ENCODE measurements at places on chromosomes 12 and 14.
A peak's percentile ranks its signal among the peaks of the same experiment; 100 is the strongest.

GRCh38 chr14:20179218-20179617 lies 11.5 kb upstream of the OR11G2 start:
- peak; percentile 34 for DNase-seq

- DNase-seq, result no peak
These were observed 68.6 kb downstream of the MARK3 start for GRCh38 chr14:103453791-103454190.

DNA sequence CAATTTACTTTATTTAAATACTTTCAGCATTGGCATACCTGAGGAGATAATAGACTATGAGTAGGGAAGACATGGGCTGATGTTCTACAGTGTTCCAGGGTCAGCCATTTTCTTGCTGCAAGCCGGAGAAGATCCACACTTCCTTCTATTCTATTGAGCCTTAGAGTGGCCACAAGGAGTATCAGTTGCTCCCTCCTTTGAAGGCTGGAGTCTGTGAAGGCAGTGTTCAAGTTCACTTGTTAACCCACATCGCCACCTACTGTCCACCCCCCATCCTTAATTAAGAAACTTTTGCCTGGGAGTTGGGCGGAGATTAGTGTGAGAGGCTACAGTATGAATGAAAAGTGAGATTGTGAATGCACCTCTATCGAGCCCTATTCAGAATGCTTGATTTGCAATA lies 666.6 kb downstream of the NRXN3 start:
- peak; percentile 82 for DNase-seq

GRCh38 chr12:96623155-96623554 lies 133.8 kb downstream of the CFAP54 start:
- DNase-seq, result no peak

DNA sequence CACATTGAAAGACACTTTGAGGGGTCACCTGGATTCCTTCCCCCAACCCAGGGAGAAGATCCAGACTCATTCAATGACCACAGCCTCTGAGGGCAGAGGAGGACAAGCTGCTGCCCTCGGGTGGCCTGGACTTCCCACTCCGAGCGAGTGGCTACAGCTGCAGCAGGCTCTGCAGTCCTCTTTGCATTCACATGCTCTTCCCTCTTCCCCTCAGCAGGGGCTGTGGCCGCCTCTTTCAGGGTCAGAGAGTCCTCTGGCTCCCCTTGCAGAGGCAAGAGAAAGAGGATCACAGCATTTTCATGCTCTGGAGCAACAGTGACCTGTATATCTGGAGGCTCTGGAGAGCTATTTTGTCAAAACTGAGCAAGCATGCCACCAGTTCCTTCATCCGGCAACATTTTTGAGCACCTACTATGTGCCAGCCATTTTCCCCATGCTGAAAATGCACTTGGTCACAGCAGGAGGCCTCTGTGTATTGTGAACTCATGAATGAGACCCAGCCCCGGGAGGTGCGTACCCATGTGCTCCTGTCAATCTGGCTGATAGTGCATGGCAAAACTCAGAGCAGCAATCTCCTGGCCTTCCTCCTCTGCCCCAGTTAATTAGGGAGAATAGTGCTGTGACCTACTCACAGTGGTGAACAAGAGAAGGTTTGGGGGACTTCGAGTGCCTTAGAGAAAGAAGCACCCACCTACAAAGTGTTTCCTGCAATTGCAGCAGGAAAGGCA lies 42.9 kb upstream of the KCNA5 start:
- no peak for DNase-seq

- no peak for DNase-seq
These were observed 42.4 kb downstream of the TMEM30B start for GRCh38 chr14:61238611-61239245.

DNA sequence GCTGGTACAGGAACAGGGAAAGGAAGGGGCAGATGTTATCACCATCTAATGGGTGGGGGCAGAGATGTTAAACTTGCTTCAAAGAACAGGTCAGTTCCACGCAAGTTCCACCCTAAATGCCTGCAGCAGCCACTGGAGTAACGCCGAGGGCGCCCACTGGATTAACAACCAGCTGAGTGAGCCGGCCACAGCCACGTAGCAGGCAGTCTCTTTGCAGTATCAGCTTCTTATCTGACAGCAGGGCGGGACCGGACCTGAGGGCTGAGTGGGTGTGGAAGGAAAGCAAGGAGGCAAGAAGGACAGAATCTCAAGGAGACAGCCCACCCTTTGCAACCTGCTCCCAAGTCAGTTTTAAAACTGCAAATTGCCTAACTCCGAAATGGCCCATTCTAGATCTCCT lies 38.4 kb upstream of the FOXN3 start:
- DNase-seq, result no peak

GRCh38 chr12:6204533-6205143 lies 4.4 kb downstream of the CD9 start:
- no peak for DNase-seq

DNA sequence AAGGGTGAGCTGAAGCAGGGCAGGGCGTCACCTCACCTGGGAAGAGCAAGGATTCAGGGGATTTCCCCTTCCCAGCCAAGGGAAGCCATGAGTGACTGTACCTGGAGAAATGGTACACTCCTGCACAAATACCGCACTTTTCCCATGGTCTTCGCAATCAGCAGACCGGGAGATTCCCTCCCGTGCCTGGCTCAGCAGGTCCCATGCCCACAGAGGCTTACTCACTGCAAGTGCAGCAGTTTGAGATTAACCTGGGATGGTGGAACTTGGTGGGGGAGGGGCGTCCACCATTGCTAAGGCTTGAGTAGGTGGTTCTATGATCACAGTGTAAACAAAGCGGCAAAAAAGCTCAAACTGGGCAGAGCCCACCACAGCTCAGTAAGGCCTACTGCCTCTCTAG lies 11.0 kb upstream of the DHRS4 start:
- no peak for DNase-seq

- DNase-seq, result no peak
These were observed 13.1 kb downstream of the KRT85 start for GRCh38 chr12:52354200-52354599.

DNA sequence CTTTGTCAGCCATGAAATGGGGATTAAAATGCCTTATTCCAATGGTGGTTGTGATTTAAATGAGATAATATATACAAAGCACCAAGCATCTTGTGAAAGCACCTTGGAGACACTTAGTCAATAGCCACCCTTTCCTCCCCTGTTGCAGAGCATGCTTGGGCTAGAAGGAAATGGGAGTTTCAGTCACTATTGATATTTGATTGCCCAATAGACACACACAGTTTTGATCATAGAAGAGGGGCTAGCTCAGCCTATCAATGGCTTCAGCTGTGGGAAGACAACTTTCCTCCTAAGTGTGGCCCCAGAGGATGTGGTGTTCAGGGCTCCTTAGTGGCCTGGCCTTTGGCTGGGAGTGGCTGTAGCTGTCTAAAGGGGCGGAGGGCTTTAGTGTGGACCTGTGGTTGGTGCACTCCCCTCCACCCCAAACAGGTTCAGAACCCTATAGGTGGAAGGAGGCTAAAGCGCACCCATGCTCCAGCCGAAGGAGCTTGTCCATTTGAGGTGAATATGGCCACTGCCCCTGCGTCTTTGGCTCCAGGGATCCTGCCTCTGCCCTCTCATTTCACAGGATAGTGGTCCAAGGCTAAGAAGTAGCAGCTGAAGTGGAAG lies 132.3 kb downstream of the TMEM30B start:
- DNase-seq, result no peak

DNA sequence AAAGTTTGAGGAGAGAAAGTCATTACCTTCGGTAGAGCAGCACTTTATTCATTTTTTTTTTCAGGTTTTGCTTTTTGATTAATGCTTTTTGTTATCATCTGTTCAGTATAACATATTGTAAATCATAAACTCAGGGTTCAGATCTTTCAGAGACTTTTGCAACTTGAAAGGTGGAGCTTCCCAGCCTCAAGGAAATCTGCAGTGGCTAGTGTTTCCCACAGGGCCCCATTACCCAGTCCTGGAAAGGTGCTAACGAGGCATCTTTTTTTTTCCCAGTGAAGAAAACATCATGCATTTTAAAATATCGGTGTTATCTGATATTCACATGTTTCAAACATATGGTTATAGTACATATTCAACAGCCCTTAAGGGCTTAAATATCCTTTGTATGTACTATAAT lies 74.0 kb downstream of the HMGA2 start:
- no peak for DNase-seq

DNA sequence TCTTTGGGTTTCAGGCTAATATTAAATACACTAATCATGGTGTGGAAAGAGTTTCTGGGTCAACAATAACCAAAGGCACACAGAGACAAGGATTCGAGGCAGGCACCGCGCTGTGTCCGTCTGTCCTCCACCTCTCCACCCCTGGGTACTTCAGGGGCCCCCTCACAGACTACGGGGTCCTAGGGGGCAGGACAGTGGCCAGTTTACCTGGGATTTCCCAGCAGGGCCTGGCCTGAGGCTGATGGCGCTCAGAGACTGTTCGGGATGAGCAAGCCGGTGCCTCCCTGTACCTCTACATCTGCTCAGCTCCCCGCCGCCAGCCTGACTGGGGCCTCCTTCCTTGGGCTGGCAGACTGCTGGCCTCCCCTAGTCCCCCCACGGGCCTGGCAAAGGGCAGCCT lies 18.1 kb upstream of the EIF5 start:
- DNase-seq, result no peak

DNA sequence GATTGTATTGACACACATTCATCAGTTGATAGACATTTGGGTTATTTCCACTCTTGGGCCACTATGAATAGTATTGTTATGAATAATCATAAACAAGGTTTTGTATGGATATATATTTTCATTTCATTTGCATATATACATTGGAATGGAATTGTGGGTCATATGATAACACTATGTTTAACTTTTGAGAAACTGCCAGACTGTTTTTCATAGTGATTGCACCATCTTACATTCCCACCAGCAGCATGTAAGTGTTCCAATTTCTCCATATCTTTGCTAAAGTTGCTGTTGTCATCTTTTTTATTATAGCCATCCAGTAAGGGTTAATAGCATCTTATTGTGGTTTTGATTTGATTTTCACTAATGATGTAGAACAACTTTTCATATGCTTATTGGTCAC lies 198.5 kb upstream of the PPFIA2 start:
- no peak for DNase-seq

DNA sequence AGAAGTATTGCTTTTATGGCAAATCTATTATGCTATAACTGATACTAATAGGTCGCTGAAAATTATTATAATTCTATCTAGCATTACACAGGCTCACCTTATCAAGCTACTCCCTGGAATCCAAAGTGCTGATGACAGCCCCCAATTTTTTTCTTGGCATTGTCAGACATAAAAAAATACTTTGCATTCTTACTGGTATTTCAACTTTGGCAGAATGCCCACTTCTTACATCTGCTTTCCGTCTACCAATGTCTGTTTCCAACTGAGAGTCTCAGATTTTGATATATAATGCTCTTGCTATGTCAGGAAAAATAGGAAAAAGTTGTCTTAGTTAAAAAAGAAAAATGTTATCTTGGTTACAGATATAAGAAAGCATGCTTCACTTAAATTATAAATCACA lies 615.4 kb downstream of the C12orf50 start:
- no peak for DNase-seq

- DNase-seq, result no peak
These were observed 77.5 kb downstream of the SSPN start for GRCh38 chr12:26272851-26273250.

DNA sequence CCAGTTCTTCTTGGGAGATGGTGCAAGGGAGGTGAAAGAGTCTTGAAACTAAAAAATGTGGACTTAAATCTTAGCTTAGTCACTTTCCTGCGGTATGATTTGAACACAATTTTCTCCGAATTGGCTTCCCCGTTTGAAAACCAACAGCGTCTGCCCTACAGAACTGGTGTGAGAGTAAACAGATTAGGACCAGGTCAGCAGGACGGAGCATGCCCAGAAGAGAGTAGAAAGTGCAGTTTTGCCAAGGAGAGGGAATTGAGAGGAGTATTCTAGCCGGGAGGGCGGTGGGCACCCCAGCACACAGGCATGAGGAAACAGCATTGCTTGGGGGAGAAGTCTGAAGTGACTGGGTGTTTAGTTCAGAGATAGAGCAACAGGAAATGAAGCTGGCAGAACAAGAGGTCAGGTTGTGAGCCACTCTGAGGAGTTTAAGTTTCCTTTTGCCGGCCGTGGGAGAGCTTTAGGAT lies 927.1 kb downstream of the VRK1 start:
- DNase-seq, result no peak

GRCh38 chr12:4855121-4855924 lies 54.4 kb upstream of the KCNA1 start:
- DNase-seq, result peak; percentile 91

GRCh38 chr12:114841557-114842251 lies 157.7 kb upstream of the TBX3 start:
- no peak for DNase-seq

GRCh38 chr12:128073937-128074336 lies 193.0 kb upstream of the TMEM132C start:
- no peak for DNase-seq

DNA sequence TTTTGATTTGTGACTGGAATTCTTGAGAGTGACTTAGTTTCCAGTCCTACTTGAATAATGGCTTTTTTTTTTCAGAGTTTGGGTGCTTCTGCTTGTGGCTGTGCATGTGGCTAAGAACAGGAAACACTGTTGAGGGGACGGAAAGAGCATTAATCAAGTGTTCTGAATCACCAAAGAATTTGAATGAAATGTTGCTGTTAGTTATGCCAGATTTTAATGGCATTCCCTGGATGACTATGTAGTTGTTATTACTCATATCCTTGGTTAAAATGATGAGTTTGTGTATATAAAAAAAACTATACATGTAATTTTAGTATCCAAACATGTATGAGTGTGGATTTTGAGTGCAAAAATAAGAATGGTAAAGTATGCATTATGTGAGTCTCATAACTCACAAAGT lies 347.9 kb downstream of the BCAT1 start:
- no peak for DNase-seq

DNA sequence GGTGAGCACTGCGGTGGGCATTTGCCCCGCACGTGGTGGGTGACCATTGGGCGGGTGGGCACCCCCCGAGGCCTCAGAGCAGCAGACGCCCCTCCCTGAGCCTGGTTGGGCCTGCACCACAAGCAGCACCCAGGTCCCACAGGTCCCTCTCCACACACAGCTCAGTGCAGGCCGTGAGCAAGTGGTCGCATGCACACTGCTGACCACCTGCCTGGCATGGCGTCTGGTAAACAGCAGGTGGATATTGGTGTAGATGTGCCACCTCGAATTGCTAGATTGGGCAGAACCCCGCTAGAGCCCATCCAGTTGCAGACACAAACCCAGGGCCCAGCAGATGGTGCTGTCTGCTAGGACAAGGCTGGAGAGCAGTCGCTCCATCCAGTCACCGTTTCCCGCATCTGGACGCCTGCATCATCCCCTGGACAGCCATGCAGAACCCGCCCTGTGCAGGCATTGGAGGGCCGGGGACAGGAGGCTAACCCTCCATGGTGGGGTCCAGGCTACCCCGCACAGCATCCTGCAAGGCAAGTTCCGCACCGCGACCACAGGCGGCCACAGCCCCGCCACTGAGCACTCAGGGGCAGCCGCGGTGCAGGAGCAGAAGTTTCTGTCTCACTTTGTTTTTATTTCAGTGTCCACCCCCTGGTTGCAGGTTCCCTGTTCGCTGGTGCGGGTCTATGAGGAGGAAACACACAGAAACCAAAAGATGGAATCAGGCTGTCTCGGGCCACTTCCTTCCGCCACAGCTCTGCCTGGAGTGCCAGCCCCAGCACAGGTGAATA lies 45.6 kb upstream of the RIMBP2 start:
- DNase-seq, result peak; percentile 75
